Transverse colon (tissue), 4 donors: ENCODE measurements at places on chromosomes 6 and 20. TPM values are rescaled to one million over a fixed set of nuclear protein-coding genes. Genes with fewer than 3 reads are reported as not detected.

- DNase-seq, result no peak
These were observed 51.0 kb upstream of the TFAP2A start for GRCh38 chr6:10465629-10466499.

- no peak for DNase-seq
These were observed 24.9 kb upstream of the PAQR8 start for GRCh38 chr6:52336919-52337561.

GRCh38 chr6:2237001-2237400 is 8.4 kb downstream of the GMDS start:
- no peak for DNase-seq

GRCh38 chr6:153872946-153873345 is 166.1 kb upstream of the OPRM1 start:
- DNase-seq, result no peak

The GUCA1A gene
- not detected for total RNA-seq

The NFATC2 gene
- 11.1 TPM for total RNA-seq

DNA sequence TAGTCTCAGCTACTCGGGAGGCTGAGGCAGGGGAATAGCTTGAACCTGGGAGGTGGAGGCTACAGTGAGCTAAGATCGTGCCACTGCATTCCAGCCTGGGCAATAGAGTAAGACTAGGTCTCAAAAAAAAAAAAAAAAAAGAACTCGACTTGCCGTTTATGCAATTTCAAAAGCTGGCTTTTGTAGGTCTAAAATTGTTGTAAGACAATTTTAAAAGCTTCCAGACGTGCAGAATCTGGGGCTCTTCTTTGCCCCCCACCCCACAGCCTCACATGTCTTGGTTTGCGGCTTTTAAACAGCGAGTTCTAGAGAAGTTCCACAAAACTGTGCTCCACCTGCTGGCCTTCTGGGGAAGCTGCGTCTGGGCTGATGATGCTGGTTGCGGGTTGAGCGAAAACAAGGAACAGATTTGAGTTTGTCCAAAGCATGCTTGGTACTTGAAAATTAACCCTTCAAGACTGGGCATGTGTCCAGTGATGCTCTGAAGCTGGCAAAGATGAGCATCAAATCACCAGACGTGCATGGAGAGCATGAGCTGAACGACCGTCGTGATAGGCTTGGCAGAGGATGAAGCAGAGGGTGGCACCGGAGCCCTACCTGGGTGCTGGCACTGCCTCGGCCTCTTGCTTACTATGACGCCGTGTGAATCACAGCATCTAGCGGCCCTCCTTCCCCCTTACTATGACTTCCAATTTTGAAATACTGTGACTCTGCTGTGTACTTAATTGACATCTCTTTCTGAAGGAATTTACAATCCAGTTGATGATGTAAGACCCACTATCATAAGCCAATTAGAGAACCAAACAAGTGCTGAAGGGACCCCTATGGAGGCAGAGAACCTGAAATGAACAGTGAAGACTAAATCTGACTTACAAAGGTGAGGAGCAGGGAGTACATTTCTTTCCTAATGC is 171.4 kb downstream of the GMPR start:
- peak; percentile 74 for DNase-seq

- DNase-seq, result peak; percentile 60
These were observed 14.9 kb upstream of the MATN4 start for GRCh38 chr20:45322952-45323383.

- DNase-seq, result no peak
These were observed 37.4 kb downstream of the IL22RA2 start for GRCh38 chr6:137136065-137136464.

- DNase-seq, result no peak
These were observed 135.1 kb downstream of the OR2B2 start for GRCh38 chr6:27777126-27777525.

The NFKBIE gene
- 67.3 TPM for total RNA-seq

DNA sequence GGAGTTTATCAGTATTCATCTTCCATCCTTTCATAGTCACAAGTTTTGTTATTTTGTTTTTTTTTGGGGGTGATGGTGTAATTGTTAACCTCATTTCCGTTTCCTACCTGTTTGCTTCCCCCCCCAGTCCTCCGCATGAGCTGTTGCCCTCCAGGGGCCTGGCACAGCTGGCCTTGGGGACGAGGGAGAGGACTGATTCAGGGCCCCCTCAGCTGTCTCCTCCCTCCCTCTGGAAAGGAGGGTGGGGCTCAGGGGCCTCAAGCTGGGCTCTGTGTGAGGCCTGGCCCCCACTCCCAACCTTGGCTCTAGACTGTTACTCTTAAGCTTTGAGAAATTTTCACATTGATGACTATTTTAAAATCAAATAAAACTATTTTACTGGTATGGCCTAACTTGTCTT is 4.0 kb downstream of the LRRC73 start:
- no peak for DNase-seq

The RBPJL gene
- total RNA-seq, result not detected

The DUSP15 gene
- not detected for total RNA-seq

DNA sequence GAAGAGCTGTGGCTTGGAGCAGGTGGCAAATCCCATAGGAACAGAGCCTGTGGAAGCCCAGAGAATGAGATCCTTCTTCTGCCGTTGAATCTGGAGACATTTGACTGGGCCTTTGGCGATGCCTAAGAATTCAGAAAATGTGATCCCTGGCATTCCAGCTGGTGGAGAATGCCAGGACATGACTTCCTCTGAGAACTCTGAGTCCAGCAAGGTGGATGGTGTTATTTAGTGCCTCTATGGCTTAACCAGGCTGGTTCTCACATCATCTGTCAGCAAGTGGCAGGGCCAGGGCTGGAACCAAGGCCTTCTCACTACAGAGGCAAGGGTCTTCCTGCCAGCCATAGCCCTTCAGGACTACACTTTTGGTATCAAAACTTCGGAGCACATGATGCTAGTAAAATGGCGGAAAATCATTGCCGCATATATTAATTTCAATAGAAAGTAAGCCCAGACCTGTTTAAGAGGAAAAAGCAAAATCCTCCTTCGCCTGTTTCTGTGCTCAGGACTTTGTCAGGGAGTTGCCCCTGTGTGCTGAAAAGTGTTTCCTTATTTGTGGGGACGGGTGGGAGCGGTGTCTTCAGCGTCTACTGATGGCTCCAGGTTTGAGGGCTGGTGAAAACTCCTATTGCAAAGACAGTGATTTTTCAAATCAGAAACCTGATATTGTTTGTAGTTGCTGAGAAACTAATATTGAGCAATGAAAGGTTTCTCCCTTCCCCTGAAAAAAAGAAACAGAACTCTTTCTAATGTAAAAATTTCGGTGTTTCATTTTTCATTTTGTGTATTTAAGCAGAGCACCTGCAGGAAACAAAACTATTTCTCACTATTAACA is 23.9 kb downstream of the DUSP22 start:
- DNase-seq, result no peak

The BMP6 gene
- total RNA-seq, result 5.1 TPM

DNA sequence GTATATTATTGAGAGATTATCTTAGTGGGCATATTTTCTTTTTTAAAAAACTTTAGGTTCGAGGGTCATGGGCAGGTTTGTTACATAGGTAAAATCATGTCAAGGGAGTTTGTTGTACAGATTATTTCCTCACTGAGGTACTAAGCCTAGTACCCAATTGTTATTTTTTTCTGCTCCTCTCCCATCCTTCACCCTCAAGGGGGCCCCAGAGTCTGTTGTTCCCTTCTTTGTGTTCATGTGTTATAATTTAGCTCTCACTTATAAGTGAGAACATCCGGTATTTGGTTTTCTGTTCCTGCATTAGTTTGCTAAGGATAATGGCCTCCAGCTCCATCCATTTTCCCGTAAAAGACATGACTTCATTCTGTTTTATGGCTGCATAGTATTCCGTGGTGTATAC is 247.9 kb upstream of the RAB32 start:
- no peak for DNase-seq

GRCh38 chr6:52135217-52135616 is 47.8 kb upstream of the PKHD1 start:
- no peak for DNase-seq

DNA sequence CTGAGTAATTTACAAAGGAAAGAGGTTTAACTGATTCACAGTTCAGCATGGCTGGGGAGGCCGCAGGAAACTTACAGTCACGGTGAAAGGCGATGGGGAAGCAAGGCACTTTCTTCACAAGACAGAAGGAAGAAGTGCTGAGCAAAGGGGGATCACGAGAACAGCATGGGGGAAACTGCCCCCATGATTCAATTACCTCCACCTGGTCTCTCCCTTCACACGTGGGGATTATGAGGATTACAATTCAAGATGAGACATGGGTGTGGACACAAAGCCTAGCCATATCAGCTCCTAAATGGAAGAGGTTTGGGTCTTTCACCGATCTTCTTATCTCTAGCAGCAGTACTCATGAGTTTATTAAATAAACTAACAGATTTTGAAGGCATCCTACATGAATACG is 152.9 kb upstream of the RUNX2 start:
- DNase-seq, result no peak

The LY6G5C gene
- total RNA-seq, result 0.95 TPM

GRCh38 chr20:52226370-52226769 is 34.8 kb upstream of the ZFP64 start:
- no peak for DNase-seq

The LCA5 gene
- 1.6 TPM for total RNA-seq

The C6orf118 gene
- total RNA-seq, result not detected

The IRF4 gene
- total RNA-seq, result 1.9 TPM

GRCh38 chr6:26205625-26206574 is 118.7 kb downstream of the HFE start:
- peak; percentile 26 for DNase-seq

DNA sequence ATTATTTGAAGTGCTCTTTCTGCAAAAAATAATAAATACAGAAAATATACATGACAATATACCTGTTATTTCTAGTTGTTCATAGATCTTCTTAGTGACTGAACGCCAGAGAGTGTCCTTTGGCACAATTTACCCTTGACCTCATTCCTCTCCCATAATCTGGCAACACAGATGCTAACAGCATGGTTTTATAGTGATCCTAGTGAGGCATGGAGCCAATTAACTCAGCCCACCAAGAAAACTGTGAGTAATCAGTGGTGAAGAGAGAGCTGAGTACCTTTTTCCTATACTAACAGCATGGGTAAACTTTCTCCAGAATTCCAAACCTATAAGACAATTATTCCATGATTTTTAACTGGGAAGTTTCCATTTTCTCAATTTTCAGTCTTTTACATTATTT is 61.0 kb downstream of the VGLL2 start:
- DNase-seq, result no peak

GRCh38 chr6:63303476-63303875 is 16.3 kb downstream of the LGSN start:
- DNase-seq, result no peak

DNA sequence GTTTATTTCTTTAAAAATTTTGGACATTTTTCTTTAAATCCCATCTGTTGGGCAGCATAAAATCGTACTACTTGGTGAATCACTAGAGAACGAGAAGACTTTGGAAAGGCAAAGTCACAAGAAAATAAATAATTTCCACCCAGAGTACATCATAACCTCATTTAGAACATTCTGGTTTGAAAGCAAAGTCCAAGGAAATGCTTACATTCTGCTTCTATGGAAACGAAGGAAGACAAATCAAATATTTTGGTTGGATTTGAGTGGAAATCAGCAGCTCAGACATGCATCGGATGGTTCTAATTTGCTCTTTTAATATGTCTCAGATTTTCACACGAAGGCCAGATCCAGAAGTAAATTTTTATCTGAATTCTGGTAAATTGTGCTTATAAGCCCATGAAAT is 60.7 kb upstream of the LTV1 start:
- no peak for DNase-seq

DNA sequence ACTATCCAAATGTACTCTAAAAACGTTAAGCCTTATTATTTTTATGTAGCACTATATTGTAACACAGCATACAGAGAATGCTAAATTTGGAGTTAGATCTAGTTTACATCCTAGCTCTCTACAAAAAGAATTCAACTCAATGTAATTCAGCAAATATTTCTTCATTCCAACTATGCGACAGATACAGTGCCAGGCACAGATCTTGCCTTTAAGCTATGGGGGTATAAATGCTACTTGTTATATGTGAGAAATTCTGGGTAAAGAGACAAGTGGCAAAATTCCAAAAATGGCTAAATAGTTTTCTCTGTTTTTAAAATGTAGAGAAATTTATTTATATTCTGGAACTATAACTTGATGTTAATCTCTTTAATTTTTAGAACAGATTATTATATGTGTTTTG is 63.2 kb downstream of the SEL1L2 start:
- no peak for DNase-seq

- DNase-seq, result no peak
These were observed 164.6 kb upstream of the FAM83B start for GRCh38 chr6:54681987-54682386.

GRCh38 chr20:58583176-58583575 is 67.9 kb upstream of the STX16 start:
- no peak for DNase-seq

The RFX6 gene
- total RNA-seq, result not detected

The PTCRA gene
- not detected for total RNA-seq

- no peak for DNase-seq
These were observed 102.2 kb upstream of the ADGRF1 start for GRCh38 chr6:47144306-47144705.

DNA sequence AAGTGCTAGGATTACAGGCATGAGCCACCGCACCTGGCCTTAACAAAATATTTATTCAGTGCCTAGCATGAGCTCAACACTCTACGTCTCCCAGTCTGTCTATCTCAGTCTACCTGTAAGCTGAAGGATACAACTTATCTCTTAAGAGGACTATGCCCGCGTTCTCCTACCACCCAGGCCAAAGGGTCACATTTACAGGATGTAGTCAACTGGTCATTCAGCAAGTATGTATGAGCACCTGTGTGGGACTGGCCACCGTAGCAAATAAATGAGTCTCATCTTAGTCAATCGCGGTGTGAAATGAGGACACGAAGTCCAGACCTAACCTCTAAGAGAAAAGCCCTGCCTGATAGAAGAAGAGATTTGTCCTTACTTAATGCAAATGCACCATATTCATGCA is 49.9 kb downstream of the MUC22 start:
- DNase-seq, result no peak

- DNase-seq, result no peak
These were observed 46.9 kb downstream of the ANKRD6 start for GRCh38 chr6:89479897-89480296.

GRCh38 chr6:79551401-79551800 is 14.2 kb upstream of the LCA5 start:
- DNase-seq, result no peak

DNA sequence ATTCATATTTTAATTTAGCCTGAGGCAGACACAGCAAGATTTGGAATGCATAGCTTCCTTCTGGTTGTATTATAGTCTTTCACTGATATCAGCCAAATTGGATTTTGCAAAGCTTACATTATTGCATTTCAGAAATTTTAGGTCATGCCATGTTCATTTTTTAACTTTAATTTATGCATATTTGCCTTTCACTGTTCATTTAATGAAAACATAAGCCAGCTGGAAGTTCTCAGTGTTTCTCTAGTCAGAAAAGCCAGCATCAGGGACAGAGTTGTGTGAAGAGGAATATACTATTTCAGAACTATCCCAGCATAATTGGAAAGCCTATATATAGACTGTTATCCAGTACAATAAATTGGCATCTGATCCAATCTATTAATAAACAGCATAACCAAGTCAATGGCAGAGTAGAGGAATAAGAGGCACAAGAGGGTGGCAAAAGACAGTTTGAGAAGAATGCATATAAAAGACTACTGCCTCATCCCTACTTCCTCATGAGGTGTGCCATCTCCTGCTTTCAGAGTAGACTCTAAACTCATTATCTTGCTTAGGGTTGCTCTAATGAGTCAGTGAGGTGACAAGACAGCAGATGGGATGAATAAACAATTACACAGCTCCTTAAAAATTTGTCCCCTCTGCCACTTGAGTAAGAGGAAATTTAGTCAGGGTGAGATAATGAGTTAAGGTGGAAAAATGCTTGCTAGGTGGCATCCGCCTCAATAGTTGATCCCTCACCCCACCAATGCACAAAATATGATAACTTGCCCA is 159.8 kb upstream of the HCRTR2 start:
- no peak for DNase-seq

GRCh38 chr6:32589596-32590449 is at the start of gene HLA-DRB1:
HLA-DRB1 (minus strand) TSS chr6:32589848; CDS start chr6:32589742, 106 bp downstream.
- DNase-seq, result peak; percentile 25
